GM12878 (cell line): ENCODE measurements at places on chromosomes 6 and 20. TPM values are rescaled to one million over a fixed set of nuclear protein-coding genes. Genes with fewer than 3 reads are reported as not detected.

Gene PDE10A
- 0.03 and 0.16 TPM in 2 replicates for total RNA-seq

DNA sequence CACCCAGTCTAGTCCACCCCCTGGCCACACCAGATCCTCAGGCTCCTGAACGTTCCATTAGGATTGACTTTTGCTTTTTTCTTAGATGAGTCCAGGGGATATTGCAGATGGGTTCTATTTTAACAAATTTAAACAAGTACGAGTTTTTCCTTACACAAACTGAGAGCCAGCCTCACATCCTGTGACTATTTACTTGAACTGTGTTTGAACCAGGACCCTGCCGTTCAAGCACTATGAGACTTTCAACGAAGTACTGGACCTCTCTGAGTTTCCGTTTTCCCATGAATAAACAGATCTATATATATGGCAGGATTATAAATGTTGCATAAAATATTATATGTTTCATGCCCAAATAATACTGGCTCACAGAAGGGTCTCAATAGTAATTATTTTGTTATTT, 1.4 kb upstream of the METTL24 start:
- DNase-seq: no peak

- DNase-seq: no peak
These were observed 42.9 kb downstream of the GNAS-AS1 start for GRCh38 chr20:58807801-58808200.

DNA sequence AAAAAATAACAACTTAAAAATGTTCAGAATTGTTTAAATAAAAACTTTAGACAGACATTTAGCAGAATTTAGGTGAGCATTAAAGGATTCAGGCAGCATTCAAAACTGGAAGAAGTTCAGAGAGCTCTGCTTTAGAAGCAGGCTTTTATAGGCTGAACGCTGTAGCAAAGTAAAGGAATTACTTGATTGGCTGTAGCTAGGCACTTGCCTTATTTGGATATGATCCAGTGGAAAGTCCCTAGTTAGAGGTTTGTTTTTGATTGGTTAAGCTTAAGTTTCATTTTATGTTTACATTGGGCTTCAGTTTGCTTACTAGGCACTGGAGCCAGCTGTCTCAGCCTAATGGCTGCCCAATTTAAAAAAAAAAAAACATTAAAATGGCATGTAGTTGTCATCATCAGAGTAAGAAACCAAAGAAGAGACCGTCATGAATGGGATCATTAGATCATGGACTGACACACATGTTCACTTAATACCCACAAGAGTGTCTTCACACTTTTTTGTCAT, 65.1 kb downstream of the CBFA2T2 start:
- DNase-seq: peak; percentile 94

- no peak for DNase-seq
These were observed 91.2 kb downstream of the MAP3K5 start for GRCh38 chr6:136701045-136701444.

Gene ERVFRD-1
- not detected in 2 replicates for total RNA-seq

Gene KIAA0408
- not detected in 2 replicates for total RNA-seq

Gene TMEM74B
- total RNA-seq: not detected in 2 replicates

Gene BTNL2
- 0.26 TPM in 1 of 2 replicates, not detected in the other for total RNA-seq

GRCh38 chr20:21019814-21020658, 86.1 kb downstream of the LINC00237 start:
- no peak for DNase-seq

Gene BFSP1
- total RNA-seq: 0.13 TPM in 2 replicates

Gene POPDC3
- not detected in 2 replicates for total RNA-seq
